ENCODE measurements at places on chromosomes 7 and 10. TPM values are rescaled to one million over a fixed set of nuclear protein-coding genes. Genes with fewer than 3 reads are reported as not detected.

LMTK2 gene
- total RNA-seq, result 8.3 TPM

ZDHHC6 gene
- 24.9 TPM for total RNA-seq

HILPDA gene
- 38.9 TPM for total RNA-seq

FAM237B gene
- total RNA-seq, result not detected

PTF1A gene
- not detected for total RNA-seq

TRPV5 gene
- not detected for total RNA-seq

CYP3A4 gene
- not detected for total RNA-seq

OPN4 gene
- 0.14 TPM for total RNA-seq

A1CF gene
- not detected for total RNA-seq

PLAU gene
- 56.4 TPM for total RNA-seq

PPP1R17 gene
- total RNA-seq, result not detected

ASIC3 gene
- 0.05 TPM for total RNA-seq

FAM131B gene
- total RNA-seq, result 4.0 TPM

DDX50 gene
- total RNA-seq, result 81.1 TPM

COL26A1 gene
- total RNA-seq, result not detected
